ENCODE measurements at places on chromosomes 11 and 22. TPM values are rescaled to one million over a fixed set of nuclear protein-coding genes. Genes with fewer than 3 reads are reported as not detected.
A peak's percentile ranks its signal among the peaks of the same experiment; 100 is the strongest.

Gene SAA4
- not detected for total RNA-seq

- DNase-seq: no peak
Observed at GRCh38 chr22:37781434-37782059, 26.2 kb upstream of the GCAT start.

DNA sequence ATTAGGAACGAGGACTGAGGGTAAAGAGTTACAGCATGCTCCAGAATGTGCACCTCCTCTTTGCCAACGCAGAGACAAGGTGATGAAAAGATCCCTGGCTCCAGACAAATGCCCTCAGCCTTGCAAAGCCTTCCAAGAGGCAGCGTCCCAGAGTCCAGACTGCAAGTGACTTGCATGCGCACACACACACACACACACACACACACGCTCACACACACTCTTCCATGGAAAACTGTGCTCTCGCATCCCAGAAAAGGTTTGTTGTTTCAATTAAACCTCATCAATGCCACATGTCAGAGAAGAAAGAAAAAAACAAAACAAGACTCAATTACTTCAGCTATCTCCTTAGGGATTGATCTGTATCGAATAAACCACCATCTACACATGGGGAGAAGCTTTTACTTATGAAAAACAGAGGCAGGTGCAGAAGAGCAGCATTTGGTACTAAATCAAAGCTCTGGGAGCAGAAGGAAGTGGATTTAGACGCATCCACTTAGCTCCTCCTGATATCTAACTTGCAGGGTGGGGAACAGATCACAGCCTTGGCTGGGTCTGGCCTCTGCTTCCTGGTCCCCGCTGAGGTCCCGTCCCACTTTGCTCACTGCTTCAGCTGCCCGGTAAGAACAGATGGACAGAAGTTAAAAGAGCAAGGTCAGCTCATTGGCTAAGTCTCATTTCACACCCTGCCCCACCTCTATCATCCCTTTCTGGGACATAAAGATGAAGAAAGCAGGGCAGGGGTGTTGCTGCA is 249.8 kb upstream of the BLID start:
- no peak for DNase-seq

DNA sequence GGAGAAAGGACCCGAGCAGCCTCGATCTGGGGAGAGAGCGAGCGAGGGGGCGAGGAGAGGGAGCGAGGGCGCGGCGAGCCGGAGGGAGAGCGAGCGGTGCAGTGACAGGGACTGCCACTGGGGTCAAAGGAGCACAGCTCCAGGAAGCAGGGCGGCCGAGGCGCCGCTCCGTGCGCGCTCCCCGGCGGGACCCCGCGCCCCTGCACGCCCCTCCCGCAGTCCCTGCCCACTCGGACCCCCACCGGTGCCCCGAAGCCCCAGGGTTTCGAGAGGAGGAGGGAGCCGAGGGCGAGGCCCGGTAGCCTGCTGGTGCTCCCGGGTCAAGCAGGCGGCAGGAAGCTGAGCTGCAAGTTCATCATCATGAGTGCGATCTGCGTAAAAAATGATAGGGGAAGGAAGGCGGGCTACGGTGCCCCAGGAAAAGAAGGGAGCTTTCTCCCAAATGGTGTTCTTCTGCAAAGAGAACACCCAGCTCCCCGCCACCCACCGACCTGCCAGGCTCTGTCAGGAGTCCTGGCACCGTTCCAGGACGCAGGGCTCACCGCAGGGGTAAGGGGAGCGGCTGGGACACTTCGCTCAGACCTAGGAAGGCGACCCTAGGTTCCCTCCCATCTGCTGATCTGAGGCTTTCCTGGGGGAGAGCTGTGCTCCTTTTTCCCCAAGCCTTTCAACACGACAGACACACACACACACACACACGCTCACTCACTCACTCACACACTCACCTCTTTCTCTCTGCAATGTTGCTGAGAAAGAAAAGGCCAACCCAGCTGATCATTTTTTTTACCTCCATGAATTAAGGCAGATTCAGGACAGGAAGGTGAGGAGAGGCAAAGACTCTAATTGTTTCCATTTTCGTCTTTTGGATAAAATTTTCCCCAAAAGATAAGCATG is at the start of gene MPPED2:
Gene MPPED2 (minus strand): TSS at position 103 of the 894 bp plus-strand sequence. CDS start 5,980 bp downstream, outside the sequence.
- DNase-seq: peak; percentile 49

GRCh38 chr11:74818283-74818946 is 69.8 kb downstream of the RNF169 start:
- no peak for DNase-seq

Gene SLCO2B1
- total RNA-seq: 22.7 TPM

Gene NXPE2
- total RNA-seq: 0.22 TPM

- peak; percentile 90 for DNase-seq
Observed at GRCh38 chr11:3160252-3161031, 4.7 kb downstream of the OSBPL5 start.

DNA sequence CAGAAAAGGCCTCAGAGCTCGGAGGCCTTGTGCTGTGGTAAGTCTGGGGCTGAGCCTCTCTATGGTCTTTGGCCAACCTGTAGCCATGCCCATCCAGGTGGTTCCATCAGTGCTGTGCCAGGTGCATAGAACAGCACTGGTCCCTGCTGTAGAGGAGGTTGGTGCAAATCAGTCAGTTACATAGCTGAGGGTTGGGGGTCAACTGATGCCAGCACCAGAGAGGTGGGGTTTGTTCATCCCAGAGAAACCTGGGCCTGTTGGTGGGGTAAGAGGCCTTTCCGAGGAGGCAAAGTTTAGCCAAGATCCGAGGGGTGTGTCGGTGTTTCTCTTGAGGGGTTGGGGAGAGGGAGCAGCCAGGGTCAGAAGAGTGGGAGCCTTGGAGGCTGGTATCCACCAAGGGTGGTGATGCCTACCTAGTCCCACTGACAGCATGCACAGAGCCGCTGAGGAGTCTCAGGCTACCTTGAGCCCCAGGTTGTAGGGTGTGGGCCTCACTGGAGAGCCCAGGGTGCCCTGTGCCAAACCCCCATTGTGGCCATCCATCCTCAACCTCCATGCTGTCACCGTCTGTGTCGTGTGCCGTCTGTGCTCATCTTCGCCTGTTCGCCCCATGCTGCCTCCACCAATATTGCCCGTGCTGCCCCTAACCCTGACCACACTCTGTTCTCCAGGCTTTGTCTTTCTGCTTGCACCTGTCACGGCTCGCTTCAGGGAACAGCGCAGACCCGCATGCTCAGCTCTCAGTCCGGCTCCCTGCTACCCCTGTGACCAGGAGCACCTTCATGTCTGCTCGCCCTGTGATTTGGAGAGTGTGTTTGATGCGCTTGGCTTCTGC is 78.7 kb upstream of the SUSD2 start:
- DNase-seq: no peak

- DNase-seq: no peak
Observed at GRCh38 chr11:86972734-86973133, 17.5 kb upstream of the FZD4 start.

DNA sequence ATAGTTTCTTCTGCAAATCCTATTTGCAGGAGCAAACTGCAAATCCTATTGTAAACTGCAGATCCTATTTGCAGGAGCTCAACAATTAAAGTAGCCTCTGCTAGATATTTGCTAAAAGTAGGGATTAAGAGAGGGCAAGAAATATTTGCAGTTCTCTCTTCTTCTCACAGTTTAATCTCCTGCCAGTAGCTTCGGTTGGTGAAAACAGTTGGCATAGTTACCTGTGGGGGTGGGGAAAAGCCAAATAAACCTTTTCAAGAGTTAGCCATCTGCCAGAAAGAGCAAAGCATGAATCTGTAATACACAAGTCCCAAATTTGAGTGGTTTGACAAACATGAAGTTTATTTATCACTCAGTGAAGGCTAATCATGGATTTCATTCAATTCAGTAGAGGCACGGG is 942.5 kb downstream of the JRKL start:
- no peak for DNase-seq

- DNase-seq: no peak
Observed at GRCh38 chr11:128182844-128183243, 404.5 kb downstream of the ETS1 start.

- DNase-seq: no peak
Observed at GRCh38 chr11:73995247-73995646, 12.6 kb upstream of the UCP2 start.

DNA sequence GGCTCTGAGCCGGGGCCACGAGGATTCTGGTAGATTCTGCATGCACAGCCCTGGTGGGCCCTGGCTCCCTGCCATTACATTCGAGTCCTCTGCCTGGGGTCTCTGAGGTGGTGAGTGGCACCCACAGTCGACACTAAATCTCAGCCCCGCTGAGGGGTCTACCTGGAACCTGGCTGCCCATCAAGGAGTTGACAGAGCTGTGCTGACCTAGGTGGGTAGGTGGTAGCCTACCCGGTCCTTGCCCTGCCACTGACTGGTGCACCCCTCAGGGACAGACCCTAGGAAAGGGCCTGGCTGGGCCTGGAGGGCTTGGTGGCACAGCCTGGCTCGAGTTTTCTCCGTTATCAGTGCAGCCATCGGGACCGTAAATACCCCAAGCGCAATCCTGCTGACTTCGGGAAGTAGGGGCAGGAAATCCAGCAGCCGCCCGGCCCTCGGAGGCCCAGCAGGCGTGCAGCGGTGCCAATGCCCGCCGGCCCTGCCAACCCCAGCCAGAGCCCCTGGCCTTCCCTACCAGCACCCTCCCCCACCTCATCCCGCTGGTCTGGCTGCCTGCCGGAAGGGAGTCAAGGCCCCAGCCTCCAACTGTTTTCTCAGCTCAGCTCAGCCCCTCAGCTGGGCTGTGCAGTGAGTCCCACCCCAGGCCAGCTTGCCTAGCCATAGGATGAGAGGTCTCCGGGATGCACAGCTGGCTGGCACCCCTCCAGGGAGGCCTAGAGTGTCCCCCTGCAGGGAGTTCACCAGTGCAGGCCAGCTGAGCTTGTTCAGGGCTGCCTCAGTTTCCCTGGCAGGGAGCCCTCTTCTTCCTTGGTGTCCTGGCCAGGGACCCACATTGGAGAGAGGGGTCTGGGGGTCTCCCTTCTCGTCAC is 80.4 kb upstream of the KCNQ1OT1 start:
- peak; percentile 21 for DNase-seq

DNA sequence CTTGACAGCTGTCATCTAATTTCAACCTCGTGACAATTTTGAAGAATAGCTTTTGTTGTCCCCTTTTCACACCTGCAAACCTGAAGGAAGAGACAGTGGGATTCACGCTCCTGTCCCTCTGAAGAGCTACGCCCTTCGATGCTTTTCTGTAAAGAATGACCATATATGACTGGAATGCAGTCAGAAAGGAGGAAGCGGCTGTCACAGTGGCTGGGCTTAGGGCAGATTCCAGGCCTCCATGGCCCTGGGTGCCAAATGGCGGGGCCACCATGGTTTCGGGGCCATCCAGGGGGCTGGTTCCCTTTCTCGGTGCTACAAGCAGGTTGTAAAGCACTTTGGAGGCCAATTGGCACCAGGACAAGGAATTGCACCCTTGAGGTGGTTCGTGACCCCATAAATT is 22.2 kb upstream of the FGF19 start:
- no peak for DNase-seq

GRCh38 chr11:86145439-86146156 is 76.7 kb upstream of the PICALM start:
- no peak for DNase-seq

Gene PGA4
- total RNA-seq: 1.3 TPM

DNA sequence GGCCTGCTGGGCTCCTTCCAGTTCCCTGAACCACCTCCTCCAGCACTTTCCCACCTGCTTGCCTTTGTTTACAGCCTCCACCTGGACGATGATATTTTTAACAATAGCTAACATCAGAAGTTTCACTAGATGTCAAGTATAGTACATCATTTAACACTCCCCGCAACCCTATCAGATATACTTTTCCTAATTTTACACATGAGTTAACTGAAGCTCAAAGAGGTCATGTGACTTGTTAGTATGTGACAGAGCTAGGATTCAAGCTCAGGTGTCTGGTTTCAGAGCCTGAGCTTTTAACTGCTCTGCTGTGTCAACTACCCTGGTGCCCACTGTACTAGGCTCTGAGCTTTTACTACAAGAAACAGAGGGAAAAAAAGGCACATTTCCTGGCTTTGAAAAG is 14.3 kb upstream of the HPX start:
- DNase-seq: no peak

DNA sequence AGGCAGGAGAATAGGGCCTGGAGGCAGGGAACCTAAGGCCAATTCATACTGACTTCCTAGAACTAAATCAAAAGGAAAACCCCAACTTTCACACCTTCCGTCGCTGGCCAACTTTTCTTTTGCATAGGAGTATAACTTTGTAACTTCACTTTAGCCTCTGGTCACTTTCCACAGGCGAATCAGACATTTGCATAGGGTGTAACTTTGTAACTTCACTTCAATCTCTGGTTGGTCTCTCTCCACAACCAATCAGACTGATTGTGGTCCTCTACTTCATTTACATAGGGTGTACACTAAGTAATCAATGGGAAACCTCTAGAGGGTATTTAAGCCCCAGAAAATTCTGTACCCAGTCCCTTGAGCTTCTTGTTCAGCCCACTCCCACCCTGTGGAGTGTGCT is 11.5 kb upstream of the TMPRSS4 start:
- DNase-seq: no peak

- DNase-seq: no peak
Observed at GRCh38 chr11:20654038-20654437, 15.3 kb upstream of the NELL1 start.

DNA sequence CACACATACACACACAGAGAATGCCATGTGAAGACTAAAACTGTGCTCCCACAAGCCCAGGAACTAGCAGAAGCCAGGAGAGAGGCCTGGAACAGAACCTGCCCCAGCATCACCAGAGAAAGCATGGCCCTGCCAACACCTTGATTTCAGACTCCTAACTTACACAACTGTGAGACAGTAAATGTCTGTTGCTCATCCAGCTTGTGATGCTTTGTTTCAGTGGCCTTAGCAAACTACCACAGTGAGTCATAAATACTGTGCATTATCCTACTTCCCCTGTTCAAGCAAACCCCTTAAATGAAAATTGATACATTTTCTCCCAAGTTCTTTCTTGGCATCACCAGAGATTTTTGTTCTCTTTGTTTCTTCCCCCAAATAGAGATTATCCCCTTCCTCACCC is 1539.4 kb upstream of the TENM4 start:
- no peak for DNase-seq

GRCh38 chr11:84788220-84788619 is 838.9 kb downstream of the DLG2 start:
- DNase-seq: no peak

Gene RHOD
- total RNA-seq: 49.5 TPM

DNA sequence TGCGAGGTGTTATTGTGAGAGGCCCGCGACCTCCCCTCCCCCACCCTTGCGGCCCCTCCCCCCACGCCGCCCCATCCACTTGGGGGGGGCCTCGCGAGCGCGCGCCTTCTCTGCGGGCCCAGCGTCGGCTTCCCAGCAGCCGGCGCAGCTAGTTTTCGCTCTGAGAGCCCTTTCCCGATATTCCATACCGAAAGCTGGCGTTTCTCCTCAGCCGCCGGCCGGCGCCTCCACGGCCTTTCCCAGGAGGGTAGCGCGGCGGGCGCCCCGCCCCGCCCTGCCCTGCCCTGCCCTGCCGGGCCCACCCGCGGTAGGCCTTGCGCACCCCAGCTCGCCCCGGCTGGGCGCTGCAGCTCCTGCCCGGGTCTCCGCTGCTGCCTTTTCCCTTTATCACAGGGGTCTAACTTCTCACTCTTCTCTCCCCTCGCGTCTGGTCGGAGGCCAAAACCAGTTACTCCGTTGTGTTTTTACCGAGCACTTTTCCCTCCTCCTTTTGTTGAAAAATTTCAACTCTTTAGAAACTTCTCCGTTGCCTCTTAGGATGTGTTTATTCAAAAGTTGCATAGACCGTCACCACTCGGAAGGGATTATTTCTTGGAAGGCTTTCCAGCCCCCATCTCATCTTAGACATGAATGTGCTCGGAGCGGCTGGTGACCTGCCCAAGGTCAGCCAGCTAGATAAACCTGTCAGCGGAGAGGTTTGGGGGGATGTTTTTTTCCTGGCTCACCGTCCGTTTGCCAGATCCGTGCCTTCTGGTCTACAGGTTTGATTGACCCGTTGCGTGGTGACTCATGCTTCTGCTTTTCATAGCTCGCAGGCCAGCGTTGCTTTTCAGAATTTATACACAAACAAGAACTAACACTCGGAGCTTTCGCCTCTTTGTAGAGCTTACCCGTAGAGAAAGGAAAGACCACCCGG is 648 bp downstream of the PAFAH1B2 start:
- DNase-seq: peak; percentile 61

Gene HPX
- total RNA-seq: 0.44 TPM
